PC-3 (cell line): ENCODE measurements at places on chromosomes 2 and 18.

DNA sequence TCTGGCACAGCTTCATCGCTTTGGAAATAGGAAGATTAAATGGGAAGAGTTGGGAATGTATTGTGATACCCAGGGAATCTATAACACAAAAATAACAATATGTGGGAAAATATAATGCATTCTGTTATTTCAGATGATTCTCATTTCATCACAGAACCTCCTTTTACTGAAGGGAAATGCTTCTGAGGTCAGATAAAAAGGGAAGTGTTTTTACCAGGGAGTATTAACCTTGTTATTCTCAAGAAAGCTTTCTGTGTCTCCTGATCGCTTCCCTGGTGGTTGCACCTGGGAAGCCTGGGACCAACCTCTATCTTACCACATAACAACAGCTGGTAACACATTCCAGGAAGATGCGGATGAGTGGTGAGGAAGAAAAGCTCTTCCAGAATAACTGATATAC, 47.2 kb downstream of the SCG2 start:
- no peak for DNase-seq

- DNase-seq = no peak
Observed at GRCh38 chr18:23351521-23351920, 101.6 kb upstream of the RIOK3 start.

- peak; percentile 89 for DNase-seq
Observed at GRCh38 chr2:191758518-191759507, 80.9 kb downstream of the NABP1 start.

DNA sequence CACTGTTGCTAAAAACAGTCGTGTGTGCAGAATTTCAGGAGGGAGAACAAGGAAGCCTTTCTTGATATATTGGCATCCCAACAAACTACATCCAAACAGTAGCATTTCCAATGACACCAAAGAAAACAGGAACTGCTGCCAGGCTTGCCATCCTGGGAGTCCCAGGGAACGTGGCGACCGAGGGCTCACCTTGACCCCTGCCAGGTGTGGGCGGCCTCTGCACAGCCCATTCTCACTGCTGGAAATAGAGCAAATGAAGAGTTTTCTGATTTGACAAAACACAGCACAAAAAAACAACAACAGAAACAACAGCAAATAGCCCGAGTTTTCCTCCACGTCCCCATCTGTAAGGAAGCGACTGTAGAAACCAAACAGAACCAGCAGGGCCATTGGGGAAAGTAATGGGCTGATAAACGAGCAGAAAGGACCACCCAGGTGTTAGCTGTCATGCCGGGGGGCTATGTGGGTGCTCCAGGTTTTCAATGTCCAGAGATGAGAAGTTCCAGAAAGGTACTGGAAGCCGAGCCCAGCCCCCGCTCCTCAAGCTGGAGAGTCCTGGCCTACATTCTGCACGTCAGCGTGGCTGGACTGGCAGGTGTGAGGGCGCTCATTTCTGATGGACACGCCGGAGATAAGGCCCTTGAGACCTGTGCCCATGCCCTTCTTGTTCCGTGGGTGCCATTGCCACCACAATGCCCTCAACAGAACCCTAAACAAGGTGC, 80.8 kb downstream of the TWIST2 start:
- no peak for DNase-seq

DNA sequence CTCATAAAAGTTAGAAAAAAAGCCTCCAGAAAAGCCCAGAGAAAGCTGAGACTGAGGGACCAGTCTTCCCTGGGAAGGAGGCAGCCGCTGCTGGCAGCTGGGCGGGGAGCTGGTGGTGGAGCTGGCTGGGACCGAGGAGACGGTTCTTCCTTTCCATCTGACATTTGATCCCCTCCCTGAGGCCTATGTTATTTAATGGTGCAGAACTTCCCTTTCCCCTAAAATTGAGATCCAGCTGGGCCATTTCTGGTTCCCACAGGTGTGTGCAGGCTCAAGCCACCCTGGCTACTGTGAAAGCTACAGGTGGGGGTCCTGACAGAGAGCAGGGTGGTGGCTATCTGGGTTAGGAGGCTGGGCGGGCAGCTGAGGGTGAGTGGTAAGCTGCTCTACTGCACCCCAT, 81.5 kb upstream of the FZD7 start:
- DNase-seq = peak; percentile 25

DNA sequence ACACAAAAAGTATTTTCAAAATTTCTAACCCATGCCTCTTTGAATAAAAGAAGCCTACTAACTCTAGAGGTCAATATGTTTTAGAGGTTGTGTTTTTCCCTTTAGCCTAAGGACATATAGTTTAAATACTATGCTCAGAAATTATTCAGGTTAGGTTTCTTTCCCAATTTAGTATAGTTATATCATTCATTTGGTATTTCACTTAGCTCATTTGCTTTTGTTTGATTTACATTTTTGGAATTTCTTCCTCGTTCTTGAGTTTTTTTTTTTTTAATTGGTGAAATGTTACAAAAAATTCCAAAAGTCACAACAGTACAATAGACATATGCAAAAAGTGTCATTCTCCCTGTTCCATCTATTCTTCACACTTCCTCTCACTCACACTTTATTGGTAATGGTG, 371.3 kb upstream of the TNP1 start:
- no peak for DNase-seq

- DNase-seq = no peak
Observed at GRCh38 chr2:30912056-30912455, 104.8 kb upstream of the CAPN13 start.

- DNase-seq = no peak
Observed at GRCh38 chr2:136060416-136060815, 57.5 kb downstream of the CXCR4 start.

DNA sequence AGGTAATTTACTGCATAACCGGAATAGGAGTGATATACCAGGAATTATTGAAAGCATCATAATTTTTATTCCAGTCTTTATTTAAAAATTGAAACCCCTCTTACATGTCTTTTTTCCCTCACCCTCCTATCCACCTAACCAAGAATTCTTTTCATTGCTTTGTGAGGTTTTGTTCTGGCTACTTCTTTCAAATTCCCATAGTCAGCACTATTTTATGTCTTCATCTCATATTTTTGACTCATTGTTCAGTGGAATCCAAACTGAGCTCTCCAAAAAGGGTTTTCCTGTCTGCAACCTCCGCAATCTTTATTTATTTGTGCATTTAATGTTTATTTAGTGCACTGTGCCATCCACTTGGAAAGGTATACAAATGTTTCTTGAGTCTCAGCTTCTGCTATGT, 128.5 kb downstream of the DOK6 start:
- DNase-seq = no peak

GRCh38 chr2:118604811-118605210, 242.6 kb downstream of the EN1 start:
- DNase-seq = no peak

GRCh38 chr2:54589340-54590215, 133.5 kb downstream of the SPTBN1 start:
- peak; percentile 67 for DNase-seq

- no peak for DNase-seq
Observed at GRCh38 chr18:8286303-8286702, 322.9 kb upstream of the RAB12 start.

- DNase-seq = no peak
Observed at GRCh38 chr18:57353137-57353939, 981 bp downstream of the ST8SIA3 start.

GRCh38 chr18:72652990-72653593, 109.0 kb upstream of the CBLN2 start:
- peak; percentile 65 for DNase-seq

- DNase-seq = no peak
Observed at GRCh38 chr2:54510916-54511315, 54.8 kb downstream of the SPTBN1 start.

- no peak for DNase-seq
Observed at GRCh38 chr2:55159037-55159651, 72.9 kb downstream of the CLHC1 start.

- no peak for DNase-seq
Observed at GRCh38 chr2:33129263-33130053, 182.7 kb downstream of the LTBP1 start.

GRCh38 chr2:195716466-195716865, 59.4 kb downstream of the SLC39A10 start:
- no peak for DNase-seq

DNA sequence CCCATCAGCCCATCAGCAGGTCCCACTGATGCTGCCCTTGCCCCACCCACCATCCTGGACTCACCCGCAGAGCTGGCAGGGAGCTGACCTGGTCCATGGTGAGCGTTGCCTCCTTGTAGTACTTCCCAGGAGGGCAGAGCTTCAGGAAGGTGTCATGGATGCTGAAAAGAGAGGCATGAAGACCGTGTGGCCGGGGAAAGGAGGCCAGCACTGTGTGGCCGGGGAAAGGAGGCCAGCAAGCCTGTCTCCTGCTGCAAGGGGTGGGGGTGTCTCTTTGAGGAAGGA, 11.9 kb downstream of the CIB4 start:
- DNase-seq = no peak

DNA sequence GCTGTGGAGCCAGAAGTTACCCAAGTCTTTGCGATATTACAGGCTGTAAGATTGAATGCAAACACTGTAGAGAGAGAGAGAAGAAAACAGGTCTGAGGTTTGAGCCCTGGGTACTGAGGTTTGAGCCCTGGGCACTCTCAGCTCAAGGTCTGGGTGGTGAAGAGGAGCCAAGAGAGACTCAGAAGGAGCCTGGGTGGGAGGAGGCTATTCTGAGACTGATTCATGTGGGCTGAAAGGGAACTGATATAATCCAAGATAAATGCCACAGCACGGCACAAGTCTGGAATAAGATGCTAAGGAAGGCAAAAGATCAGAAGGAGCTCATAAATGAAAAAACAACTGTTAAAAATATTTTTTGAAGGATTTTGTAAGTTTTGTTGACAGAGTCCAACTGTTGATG, 407.6 kb upstream of the HS6ST1 start:
- no peak for DNase-seq

DNA sequence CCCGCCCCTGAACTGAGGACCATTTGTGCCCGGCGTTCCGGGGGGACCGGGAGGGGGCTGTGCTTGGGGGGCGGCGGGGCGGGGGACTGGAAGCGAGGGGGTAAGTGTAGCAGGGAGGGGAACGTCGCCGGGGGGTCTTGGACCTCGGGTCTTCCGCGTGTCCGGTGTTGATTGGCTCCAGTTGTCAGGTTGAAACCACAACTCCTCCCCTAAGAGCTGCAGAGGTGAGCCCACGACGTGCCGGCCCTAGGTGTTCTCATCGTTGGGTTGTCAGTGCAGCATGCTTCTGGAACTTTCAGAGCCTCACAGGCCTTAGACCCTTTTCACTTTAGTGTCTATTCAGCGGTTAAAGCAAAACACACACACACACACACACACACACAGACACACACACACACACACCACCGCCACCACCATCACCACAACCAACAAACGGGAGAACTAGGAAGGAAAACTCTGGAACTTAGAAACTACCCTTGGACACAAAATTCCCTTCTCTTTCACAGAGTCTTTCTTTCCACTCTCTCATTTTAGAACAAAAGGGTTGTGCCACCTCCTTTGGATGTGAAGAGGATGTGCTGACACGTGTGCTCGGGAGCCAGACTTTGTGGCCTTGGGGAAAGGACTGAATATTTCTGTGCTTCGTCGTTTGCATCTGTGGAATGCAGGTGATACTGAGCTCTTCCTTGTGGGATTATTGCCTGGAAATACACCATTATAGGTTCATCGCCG, 6.7 kb upstream of the DLX2 start:
- no peak for DNase-seq

DNA sequence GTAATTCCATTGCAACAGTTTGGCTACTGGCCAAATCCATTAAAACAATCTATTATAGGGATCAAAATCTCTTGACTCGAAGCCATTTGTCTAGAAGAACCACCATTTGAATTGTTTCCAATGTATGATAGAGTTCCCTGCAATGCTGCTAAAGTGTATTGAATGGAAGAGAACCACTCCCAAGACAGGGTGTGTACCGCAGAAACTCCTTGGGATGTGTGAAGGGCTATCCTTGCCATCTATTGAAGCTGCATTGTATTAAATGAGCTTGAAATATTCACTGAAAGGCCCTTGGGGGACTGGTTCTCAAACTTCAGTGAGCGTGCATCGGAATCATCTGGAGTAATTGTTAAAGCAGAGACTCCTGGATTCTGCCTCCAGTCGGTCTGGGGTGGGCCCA, 260.4 kb upstream of the MEIS1 start:
- no peak for DNase-seq

GRCh38 chr2:108833219-108833618, 46.6 kb downstream of the CCDC138 start:
- peak; percentile 41 for DNase-seq

DNA sequence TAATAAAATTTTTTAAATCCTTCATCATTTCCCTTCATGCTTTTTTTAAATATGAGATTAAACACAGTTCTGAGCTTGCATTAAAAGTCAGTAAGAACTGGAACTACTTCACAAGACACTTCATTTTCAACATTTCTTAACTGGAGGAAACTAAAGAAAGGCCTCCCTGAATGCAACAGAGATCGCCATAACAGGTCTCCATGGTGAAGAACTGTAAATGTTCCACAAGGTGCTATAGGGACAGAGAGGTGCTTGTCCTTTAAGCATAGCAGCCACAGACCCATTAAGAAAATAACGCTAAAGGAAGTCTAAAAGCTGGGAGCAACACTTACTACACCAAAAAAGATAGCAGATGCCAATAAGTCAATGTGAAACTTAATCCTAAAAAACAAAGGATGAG, 8.5 kb downstream of the STAM2 start:
- no peak for DNase-seq

DNA sequence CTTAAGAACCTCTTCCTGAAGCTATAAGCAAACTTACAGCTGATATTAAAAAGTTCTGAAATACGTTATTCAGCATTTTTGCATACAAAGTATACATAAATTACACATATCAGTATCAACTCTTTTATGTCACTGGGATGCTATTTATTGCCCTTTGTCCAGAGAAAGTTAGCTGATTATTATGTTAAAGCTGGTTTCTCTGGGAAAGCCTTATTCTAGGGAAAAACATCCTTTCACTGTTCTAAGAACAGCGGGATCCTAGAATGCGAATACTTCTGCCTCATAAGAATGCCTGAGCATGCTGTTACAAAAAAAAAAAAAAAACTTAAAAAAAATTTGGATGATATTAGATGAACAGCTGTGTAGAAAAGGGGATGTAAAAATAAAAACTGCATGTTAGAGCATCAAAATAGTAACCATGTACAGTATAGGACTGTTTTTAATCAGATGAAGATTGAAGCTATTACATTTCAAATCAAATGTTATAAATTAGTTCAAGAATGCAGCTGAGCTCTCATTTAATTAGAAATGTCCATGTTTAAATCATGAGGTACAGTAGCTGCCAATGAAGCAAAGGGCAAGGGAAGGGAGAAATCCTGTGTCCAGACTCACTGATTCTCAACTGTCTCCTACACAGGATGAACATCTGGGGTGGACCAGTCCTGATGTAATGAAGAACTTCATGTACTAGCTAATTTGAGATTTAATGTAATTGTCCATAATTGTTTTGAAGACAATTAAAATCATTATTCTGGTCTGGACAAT, 8.2 kb downstream of the FTCDNL1 start:
- DNase-seq = no peak

DNA sequence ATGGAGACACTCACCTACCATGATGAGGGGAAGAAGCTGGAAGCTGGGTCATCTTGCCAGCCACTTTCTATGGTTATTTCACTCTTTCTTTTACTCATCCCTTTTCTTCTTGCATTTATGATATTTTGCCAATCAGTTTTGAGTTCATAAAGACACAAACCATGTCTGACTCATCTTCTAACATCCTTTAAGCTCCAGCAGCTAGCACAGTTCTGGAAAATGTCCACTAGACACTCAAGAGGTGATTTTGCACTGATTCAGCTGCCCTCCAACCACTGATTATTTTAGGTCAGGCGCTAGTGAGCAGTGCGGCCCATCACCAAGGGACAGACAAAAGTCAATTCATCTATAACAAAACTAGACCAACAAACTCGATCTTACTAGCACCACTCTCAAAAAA, 537.1 kb upstream of the ID2 start:
- DNase-seq = peak; percentile 56
